ENCODE measurements at places on chromosomes 16 and 17.

DNA sequence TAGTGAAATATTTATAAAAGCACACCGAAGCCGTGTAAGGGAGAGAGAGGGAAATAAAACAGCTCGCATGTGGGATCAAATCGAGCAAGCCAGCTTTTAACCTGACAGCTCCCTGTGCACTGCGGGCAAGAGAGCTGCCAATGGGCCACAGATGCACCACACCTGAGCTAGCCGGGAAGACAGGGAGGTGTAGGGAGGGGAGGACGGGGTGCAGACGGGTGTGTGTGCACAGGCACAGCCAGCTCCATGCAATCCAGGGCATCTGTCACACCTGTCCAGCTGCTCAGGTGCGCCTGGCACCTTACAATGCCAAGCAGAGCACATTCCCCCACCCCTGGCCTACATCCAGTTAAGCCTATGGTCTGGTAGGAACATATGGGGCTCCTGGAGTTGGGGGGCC, 70.0 kb downstream of the C16orf78 start:
- no peak for DNase-seq

DNA sequence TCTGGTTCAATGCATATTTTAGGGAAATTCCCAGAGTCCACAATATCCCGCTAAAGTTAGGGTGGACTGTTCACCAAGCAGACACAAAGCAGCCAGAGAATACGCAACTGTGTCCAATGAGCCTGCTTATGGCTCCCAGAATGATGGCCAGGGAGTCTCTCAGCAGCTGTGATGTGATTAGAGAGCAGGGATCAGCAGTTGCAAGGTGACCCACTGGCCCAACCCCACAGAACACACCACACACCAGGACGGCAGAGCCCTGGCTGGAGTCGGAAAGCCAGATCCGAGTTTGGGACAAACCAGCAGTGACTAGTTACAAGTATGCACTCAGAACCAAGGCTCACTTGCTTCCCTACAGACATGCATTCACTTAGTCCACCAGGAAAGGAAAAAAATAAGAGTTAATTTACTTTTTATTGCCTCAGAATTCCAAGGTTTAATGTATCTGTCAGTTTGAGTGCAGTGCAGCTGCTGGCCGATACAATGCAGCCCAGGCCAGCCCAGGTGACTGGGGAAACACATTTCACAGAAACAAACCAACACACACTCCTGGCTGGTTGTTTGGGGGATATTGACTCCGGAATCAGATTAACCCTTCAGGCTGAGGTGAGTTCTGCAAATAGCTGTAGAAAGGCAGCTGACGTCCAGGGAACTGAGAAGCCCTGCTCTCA, 121.7 kb downstream of the HIC1 start:
- DNase-seq = no peak

DNA sequence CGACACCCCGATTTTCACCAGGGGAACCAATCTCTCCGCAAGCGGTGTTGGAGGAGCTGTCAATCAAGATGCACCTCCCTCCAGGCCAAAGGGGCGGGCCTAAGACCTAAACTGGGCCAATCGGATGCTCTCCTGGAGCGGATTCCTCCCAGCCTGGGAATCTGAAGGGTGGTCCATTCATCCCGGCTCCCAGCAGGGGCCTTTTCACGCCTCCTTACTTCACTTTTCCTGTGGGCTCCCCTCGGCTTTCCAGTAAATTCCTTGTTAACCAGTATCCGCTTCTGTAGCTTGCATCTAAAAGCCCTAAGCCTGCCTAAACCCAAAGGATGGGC, 17.1 kb downstream of the C16orf74 start:
- DNase-seq = no peak

DNA sequence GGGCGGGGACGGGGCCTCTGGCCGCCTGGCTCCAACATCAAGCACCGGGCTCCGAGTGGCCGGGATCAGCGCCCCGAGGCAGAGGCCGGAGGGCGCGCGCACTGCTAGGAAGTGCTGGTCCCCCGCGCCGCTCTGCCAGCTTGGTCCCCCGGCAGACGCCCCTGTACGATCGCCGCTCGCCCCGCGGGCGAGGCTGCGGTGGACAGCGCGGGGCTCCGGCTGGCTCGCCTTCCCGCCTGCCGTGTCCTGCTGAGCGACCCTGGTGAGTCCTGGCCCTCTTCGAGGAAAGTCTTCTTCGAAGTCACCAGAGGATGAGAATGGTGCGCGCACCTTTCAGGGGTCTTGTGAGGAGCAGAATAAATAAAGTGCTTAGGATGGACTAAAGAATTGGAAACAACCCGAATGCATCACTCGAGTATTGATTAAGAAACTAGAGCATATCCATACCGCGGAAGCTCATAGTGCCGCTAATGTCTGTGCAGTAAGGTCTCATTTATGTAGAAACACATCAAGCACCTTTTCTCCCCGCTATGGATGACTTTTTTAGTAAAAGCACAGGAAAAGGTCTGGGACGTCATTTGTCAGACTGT, 392 bp downstream of the ZNF213 start:
- no peak for DNase-seq

DNA sequence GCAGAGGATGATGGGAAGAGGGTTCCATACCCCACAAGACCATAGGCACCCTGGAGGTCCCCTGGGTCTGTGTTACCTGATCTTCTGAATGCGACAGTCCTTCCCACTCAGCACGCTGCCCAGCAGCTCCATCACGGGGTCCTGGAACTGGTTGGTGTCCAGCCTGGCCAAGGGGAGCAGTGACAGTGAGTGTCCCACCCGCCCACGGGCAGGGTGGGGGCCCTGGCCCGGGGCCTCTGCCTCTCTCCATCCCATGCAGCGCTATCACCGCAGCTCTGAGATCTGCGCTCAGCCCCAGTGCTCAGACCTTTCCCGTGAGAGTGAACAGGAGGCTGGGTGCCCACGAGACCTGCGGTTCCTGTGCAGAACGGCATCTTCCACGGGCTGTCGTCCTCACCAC, 15.6 kb downstream of the NLRC3 start:
- no peak for DNase-seq

DNA sequence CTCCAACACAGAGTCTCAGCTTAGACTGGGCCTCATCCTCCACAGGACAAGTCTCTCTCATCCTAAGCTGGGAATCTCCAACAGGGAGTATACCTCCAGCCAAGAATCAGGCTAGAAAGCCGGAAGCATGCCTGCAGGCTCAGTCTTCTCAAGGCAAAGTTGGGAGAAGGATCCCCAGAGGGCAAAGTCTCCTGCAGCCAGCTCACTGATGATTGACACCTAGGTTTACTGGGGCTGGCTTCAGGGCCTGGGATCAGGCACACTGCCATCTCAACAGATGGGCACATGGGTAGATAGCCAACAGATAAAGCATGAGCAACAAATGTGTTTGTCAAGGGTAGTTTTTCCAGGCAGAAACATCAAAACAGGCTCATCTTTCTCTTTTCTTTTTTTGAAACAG, 56.1 kb upstream of the TOX3 start:
- DNase-seq = no peak

DNA sequence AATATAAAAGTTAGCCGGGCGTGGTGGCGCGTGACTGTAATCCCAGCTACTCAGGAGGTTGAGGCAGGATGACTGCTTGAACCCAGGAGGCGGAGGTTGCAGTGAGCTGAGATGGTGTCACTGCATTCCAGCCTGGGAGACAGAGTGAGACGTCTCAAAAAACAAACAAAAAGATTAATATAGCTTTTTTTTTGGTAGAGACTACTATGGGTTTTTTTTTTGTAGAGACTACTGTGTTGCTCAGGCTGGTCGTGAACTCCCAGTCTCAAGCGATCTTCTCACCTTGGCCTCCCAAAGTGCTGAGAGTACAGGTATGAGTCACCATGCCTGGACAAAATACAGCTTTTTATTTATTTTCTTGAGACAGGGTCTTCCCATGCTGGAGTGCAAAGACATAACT, 20.2 kb downstream of the ZNRF1 start:
- DNase-seq = no peak

DNA sequence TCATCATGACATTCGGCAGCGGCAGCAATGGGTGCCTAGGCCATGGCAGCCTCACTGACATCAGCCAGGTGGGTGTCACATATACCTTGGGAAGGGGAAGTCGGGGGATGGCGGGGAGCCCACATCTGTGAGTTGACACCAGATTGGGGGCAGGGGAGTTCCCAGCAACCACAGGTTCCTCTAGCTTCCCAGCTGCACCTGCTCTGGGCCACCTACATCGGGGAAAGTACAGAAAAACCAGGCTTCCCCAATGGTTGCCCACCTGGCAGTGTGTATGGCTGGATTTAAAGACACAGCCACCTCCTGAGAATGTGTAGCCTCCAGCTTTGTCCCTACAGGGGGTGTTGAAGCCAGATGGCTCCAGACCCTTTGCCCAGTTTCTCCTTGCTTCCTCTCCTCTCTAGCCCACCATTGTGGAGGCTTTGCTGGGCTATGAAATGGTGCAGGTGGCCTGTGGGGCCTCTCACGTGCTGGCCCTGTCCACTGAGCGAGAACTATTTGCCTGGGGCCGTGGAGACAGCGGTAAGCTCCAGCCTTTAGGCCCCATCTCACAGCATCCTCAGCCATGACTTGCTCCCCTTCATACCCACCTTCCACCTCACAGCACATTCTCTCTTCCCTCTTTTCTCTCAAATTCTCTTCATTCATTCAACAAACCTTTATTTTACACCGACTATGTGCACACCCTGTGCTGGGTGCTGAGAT, 5.0 kb upstream of the TRAF4 start:
- no peak for DNase-seq

- DNase-seq = no peak
These were observed 81.2 kb downstream of the C16orf95 start for GRCh38 chr16:87235810-87236515.
